ENCODE measurements at places on chromosomes 12 and 14.
A peak's percentile ranks its signal among the peaks of the same experiment; 100 is the strongest.

DNA sequence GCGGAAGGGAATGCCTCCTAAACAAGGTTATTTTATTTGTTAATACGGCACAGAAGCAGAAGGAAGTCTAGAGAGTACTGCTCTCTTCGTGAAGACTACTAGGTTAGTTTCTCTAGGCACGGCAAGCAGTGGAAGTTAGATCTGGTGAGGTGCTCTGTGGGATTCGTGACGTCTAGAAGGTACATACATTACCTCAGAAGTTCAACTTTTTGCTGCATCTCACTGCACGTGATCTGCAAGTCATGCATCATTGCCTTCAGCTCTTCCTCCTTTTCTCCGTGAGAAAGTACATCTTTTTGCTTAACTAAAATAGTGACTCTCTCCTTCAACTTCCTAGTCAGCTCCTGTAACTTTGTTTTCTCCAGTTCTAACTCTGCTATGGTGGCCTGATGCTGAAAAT, 74.7 kb downstream of the NIN start:
- DNase-seq, result no peak

GRCh38 chr14:56659378-56659777, 79.8 kb downstream of the TMEM260 start:
- DNase-seq, result no peak

GRCh38 chr12:112796067-112796466, 4.5 kb downstream of the RPH3A start:
- DNase-seq, result no peak

DNA sequence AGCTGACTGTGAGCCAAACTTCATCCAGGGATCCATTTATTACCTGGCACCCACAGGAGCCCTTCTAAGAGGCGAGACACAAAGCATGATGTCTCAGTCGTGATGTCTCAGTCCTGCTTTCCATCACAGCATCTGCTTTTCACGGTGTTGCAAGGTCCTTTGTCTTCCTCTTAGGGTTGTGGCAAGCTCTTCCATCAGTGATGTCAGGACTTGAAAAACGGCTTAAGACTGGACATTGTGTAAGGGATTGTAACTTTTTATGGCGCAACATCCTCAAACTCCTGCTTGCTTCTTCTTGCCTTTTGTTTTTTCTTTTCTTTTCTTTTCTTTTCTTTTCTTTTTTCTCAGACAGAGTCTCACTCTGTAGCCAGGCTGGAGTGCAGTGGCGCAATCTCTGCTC, 586.5 kb upstream of the TMEM132C start:
- DNase-seq, result no peak

DNA sequence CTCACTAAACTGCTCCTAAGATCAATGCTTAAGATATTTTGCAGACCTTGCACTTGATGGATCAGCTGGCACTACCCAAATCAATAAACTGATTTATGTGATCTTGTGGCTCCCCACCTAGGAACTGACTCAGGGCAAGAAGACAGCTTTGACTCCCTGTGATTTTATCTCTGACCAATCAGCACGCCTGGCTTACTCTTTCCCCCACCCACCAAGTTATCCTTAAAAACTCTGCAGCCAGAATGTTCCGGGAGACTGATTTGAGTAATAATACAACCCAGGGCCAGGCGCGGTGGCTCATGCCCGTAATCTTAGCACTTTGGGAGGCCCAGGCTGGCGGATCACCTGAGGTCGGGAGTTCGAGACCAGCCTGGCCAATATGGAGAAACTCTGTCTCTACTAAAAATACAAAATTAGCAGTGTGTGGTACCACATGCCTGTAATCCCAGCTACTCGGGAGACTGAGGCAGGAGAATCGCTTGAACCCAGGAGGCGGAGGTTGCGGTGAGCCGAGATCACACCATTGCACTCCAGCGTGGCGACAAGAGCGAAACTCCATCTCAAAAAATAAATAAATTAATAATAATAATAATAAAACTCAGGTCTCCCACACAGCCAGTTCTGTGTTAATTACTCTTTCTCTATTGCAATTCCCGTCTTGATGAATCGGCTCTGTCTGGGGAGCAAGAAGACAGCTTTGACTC, 12.0 kb downstream of the MORN3 start:
- peak; percentile 60 for DNase-seq

DNA sequence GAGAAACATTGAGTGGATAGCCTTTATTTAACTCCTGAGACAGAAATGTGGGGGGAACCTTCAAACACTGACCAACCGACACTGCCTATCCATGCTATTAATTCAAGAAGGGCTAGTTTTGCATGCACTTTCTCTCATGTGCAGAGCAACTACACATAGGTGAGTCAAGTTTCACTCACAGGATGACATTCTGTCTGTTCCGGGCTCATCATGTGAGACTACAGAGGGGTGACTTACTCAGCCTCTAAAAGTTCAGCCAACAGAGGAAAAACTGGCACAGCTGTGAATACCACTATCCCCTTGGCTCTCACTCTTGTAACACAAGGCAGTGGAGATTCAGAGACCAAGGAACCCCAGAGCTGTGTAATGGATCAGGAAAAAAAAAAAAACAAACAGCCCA, 13.3 kb downstream of the BEST3 start:
- DNase-seq, result no peak

Data from stimulated activated CD8-positive, alpha-beta memory T cell treated with anti-CD3 and anti-CD28 coated beads, Interleukin-4, amount 100 ng/mL, for 48 hours (primary cell).